Thyroid gland (tissue), 4 donors: ENCODE measurements at places on chromosomes 12 and 14.

GRCh38 chr14:90567191-90567590 lies 170.4 kb downstream of the CALM1 start:
- DNase-seq: no peak

DNA sequence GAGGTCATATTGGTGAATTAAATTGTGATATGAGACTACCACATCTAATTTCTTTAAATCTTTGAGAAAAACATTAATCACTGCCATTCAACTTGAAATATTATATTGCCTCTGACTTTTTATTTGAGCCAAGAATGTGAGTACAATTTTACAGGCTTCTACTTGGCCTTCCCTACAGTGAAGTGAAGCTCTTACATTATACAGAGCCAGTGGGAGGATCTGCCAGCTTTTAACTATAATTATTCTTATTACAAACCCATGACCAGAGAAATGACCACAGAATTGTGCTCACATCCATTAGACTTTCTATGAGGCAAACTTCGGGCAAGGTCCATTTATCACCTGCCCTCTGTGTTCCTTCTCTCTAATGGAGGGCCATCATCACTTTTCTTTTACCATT lies 114.2 kb downstream of the RERGL start:
- no peak for DNase-seq

DNA sequence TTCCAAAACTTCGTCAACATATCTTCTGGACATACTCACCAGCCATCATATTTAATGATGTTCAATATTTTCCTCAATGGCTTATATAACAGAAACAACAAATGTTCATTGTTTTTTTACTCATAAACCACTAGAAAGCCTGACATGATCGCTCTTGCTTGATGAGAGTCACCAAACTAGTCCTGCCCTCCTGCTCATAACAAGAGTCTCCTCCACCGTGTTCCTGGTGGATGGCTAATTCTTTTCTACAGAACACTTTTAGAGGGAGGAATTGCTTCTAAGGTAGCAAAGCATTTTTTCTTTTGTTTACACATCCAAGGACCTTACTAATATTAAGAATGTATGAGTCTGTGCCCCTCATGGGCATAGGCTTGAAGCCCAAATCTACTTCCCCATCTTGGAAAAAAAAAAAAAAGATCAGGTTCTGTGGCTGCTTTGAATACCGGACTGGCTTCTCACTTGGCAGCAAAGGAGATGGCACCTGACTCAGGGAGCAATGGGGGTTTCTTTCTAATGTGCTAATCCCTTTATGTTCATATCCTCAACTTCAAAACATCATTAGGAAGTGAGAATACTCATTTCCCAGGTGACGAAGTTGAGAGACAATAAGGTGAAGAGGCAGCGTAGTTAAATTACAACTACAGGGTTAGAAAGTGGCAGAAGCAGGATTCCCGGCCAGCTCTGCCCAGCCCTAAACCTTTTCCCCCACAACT lies 188.8 kb downstream of the EPS8 start:
- DNase-seq: no peak

- DNase-seq: no peak
Observed at GRCh38 chr14:98489115-98489514, 782.9 kb downstream of the BCL11B start.

DNA sequence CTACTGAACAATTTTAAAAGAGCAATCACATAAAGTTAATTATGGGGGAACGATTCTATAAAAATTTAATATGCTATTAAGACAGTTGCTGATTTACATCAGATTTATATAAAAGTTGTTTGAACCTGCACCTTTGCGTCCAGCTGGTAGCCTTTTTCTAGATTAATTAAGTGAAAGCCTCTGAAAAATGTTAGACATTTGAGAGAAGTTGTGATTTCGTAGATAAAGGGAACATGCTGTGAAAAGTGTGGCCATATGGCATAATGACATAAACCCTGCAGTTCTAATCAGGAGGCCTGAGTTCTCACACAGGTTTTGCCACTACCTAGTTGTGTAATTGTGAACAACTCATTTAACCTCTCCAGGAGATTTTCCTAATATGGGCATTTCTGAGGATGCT lies 187.2 kb downstream of the TMTC2 start:
- DNase-seq: no peak

DNA sequence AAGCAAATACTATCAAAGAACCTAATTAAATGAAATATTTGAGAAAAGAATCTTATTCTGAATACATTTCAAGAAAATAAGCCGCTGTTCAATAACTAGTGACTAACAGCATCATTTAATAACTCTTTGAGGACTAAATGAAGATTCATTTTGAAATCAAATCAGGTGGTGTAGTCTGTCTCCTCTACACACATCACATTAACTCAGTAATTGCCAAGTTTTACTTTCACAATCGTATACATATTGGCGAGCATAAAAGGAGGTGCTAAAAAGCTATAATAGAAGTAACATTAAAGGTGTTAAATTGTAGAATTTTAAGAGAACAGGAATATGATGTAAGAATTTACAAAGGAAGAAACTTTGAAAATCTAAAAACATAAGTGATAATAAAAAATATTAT lies 185.1 kb downstream of the MDGA2 start:
- DNase-seq: no peak

GRCh38 chr12:86081843-86082242 lies 174.3 kb downstream of the MGAT4C start:
- DNase-seq: no peak
